ENCODE measurements at places on chromosomes 2 and 18. TPM values are rescaled to one million over a fixed set of nuclear protein-coding genes. Genes with fewer than 3 reads are reported as not detected.

POTEC gene
- not detected for total RNA-seq

RIF1 gene
- 67.1 TPM for total RNA-seq

IGFBP5 gene
- not detected for total RNA-seq

UPP2 gene
- not detected for total RNA-seq

APOB gene
- not detected for total RNA-seq

DNAH7 gene
- not detected for total RNA-seq

INHBB gene
- not detected for total RNA-seq

EGR4 gene
- total RNA-seq, result 0.41 TPM

GRCh38 chr2:189407281-189408209 is 33.7 kb upstream of the WDR75 start:
- no peak overlapping the region for H3K27ac ChIP-seq
- peaks cover 19% of the 10 kb centered on the region for H3K4me1 ChIP-seq
- H3K27me3 ChIP-seq, result no peaks in the 10 kb centered on the region

GRCh38 chr2:7572450-7572849 is 655.2 kb downstream of the RNF144A start:
- peak; percentile 65 for DNase-seq
- H3K27me3 ChIP-seq, result no peaks in the 10 kb centered on the region
- no peak overlapping the region for H3K4me3 ChIP-seq
- peaks cover 17% of the 10 kb centered on the region for H3K36me3 ChIP-seq
- peaks cover 47% of the 10 kb centered on the region for H3K4me1 ChIP-seq

DNA sequence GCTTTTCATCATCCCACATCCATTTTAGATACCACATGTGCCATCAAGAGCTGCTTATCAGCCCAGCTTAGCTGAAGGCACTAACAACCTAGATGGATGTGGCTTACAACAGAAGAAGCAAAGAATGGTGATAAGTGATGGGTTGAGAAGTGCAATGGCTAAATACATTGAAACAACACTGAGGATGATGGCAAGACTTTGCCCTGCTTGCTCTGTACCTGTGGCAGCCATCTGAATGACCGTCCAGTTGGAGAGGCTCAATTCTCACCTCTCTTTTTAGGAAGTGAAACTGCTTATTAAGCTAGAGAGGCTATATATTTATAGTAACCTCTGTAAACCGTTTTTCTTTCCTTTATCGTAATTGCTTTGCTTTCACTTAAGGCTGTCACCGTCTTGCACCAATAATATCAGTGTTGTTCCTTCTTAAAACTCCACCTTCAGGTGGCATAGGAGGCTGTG is 5.7 kb downstream of the GPATCH11 start:
- DNase-seq, result no peak
- no peak overlapping the region for H3K27ac ChIP-seq
- H3K4me3 ChIP-seq, result no peak overlapping the region
- peaks cover 5% of the 10 kb centered on the region for H3K4me1 ChIP-seq
- H3K36me3 ChIP-seq, result peaks cover 28% of the 10 kb centered on the region

- no peak overlapping the region for H3K27ac ChIP-seq
- no peaks in the 10 kb centered on the region for H3K36me3 ChIP-seq
- H3K27me3 ChIP-seq, result peaks cover 11% of the 10 kb centered on the region
- H3K4me3 ChIP-seq, result no peak overlapping the region
Observed at GRCh38 chr2:72846171-72847095, 20.6 kb upstream of the EXOC6B start.

DNA sequence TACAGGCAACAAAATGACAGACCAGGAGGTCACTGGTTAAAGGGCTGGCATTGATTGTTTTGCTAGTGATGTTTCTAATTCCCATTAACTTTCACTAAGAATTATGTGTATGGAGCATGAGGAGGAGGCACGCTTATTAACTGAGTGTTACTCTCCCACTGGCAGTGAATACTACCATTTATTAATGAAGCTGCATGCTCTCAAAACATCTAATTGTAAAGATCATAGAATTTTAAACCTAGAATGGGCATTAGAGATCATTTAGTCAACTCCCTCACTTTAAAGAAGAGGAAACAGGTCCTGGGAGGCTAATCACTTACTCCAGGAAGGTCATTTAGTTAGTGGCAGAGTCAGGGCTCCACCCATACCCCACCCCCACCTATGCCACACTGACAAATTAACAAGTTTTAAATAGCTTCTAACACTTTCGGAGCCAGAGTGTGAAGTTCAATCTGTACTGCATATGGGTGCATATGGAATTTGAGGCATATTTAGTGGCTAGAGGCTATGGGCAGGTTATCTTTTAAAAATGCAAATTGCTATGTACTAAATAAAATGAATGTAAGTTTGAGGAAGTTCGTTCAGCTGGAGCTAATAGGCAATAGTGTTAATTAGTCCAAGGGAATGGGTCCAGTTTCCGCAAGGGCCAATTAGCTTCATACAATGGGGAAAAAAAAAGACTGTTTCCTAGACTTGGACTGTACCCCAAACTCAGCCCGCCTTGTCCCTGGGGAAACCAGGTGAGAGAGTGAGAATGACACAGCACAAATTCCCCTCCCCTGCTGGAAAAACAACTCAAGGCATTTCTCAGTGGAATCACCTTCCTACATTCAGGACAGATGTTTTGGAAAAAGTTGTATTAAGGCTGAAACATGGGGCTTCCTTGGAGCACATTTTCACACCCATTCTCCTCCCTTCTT is 178.8 kb downstream of the ICOS start:
- no peak overlapping the region for H3K27ac ChIP-seq
- H3K4me3 ChIP-seq, result no peak overlapping the region
- H3K36me3 ChIP-seq, result no peaks in the 10 kb centered on the region
- H3K27me3 ChIP-seq, result peaks cover 2% of the 10 kb centered on the region
- no peak for DNase-seq

- H3K27me3 ChIP-seq, result peaks cover 50% of the 10 kb centered on the region
- H3K36me3 ChIP-seq, result no peaks in the 10 kb centered on the region
- H3K27ac ChIP-seq, result peak overlapping the region; percentile 27
- peak; percentile 88 for DNase-seq
- peaks cover 11% of the 10 kb centered on the region for H3K4me1 ChIP-seq
Observed at GRCh38 chr2:70789304-70790135, 923 bp downstream of the FIGLA start.

- no peak for DNase-seq
- H3K27me3 ChIP-seq, result no peaks in the 10 kb centered on the region
- H3K4me3 ChIP-seq, result no peak overlapping the region
- no peak overlapping the region for H3K27ac ChIP-seq
- H3K4me1 ChIP-seq, result peaks cover 3% of the 10 kb centered on the region
Observed at GRCh38 chr2:218631837-218632236, 24.1 kb downstream of the PLCD4 start.

DNA sequence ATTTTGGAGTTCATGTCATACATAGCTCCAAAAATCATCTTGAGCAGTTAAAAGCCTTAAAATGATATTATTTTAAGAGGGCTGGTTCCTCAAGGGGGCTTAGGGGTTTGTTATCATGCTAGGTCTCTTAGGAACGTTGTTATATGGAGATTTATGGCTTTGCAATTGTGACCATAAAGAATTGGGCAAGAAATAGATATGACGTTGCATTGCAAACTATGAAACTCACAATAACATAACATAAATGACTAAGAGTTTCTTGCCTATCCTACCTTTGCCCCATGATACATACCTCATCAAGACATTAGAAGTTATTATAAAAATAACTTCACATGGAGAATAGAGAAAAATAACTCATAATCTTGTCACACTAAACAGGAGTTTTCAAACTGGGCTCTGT is 206.4 kb upstream of the SESTD1 start:
- H3K27ac ChIP-seq, result no peak overlapping the region
- no peak overlapping the region for H3K4me3 ChIP-seq
- H3K36me3 ChIP-seq, result no peaks in the 10 kb centered on the region
- no peaks in the 10 kb centered on the region for H3K4me1 ChIP-seq
- peaks cover 5% of the 10 kb centered on the region for H3K27me3 ChIP-seq
- no peak for DNase-seq

GRCh38 chr2:230129343-230129742 is 60.6 kb upstream of the SLC16A14 start:
- H3K4me3 ChIP-seq, result no peak overlapping the region
- DNase-seq, result no peak
- H3K27ac ChIP-seq, result no peak overlapping the region
- no peaks in the 10 kb centered on the region for H3K36me3 ChIP-seq
- peaks cover 13% of the 10 kb centered on the region for H3K4me1 ChIP-seq

DNA sequence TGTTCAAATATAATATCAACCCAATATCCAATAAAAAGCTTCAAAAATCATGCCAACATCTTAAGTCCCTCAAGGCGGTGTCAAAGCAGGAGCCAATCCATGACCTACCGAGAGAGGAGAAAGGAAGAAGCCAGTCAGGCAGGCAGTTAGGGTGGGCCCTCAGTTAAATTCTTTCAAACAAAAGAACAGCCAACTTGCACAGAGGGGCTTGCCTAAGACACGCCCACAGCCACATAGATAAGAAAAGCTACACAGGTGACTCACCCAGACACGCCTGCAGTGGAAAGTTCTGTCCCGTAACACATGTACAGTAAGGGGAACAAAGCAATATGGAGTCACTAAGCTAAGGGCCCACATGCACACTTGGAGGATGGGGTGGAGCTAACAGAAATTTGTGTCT is 61.3 kb downstream of the SP110 start:
- no peaks in the 10 kb centered on the region for H3K36me3 ChIP-seq
- peak; percentile 25 for DNase-seq
- H3K27me3 ChIP-seq, result no peaks in the 10 kb centered on the region
- no peak overlapping the region for H3K4me3 ChIP-seq

- peaks cover 8% of the 10 kb centered on the region for H3K27me3 ChIP-seq
- no peak overlapping the region for H3K27ac ChIP-seq
- no peak for DNase-seq
- H3K4me1 ChIP-seq, result no peaks in the 10 kb centered on the region
- H3K36me3 ChIP-seq, result no peaks in the 10 kb centered on the region
Observed at GRCh38 chr2:233705911-233706506, 6.7 kb upstream of the UGT1A5 start.

DNA sequence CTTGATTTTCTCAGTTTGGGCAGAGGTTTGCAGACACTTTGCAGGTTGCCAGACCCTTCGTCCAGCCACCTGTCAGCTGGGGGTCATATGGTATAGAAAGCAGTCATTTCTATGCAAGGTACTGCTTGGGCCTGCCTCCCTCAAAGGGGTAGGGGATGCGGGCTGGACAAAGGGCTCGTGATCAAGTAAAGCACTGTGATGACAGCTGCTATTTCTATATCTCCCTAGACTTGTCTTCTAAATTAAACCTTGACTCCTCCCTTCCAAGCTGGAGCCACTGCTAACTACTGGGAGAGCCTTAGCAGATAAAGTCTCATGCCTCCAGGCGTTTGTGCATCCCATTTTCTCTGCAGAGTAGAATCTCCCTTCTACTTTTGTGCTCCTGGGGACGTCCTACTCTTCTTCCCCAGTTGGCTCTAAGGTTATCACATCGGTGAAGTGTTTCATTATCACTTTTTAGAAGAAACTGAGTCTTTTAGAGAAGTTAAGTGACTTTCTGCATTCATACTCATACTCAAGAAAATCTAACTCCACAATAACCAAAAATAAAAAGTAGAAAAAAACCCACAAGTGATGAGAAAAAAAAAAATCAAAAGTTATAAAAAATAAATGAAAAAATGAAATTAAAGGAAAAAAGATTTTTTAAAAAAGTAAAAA is 710 bp upstream of the XRCC5 start:
- DNase-seq, result no peak
- peak overlapping the region; percentile 92 for H3K27ac ChIP-seq

DNA sequence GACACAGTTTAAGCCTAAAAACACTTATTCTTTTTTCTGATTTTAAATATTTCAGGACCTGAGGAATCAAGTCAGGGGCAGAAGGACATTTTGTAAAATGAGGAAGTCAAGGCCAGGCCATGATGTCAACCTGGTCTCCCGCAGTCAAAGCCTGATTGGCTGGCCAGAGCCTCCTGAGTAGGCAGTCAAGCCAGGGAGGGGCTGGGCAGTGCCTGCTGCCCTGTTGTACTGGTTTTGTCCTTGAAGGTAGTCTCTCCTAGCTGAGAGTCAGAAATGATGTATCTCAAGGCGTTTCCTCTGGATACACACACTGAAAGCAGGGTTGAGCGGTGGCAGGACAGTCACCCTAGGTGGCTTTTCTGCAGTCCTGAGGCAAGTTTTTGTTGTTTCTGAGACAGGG is 19.8 kb downstream of the CCT7 start:
- no peak for DNase-seq
- no peaks in the 10 kb centered on the region for H3K27me3 ChIP-seq
- H3K4me3 ChIP-seq, result no peak overlapping the region
- no peaks in the 10 kb centered on the region for H3K4me1 ChIP-seq
- peaks cover 35% of the 10 kb centered on the region for H3K36me3 ChIP-seq

DNA sequence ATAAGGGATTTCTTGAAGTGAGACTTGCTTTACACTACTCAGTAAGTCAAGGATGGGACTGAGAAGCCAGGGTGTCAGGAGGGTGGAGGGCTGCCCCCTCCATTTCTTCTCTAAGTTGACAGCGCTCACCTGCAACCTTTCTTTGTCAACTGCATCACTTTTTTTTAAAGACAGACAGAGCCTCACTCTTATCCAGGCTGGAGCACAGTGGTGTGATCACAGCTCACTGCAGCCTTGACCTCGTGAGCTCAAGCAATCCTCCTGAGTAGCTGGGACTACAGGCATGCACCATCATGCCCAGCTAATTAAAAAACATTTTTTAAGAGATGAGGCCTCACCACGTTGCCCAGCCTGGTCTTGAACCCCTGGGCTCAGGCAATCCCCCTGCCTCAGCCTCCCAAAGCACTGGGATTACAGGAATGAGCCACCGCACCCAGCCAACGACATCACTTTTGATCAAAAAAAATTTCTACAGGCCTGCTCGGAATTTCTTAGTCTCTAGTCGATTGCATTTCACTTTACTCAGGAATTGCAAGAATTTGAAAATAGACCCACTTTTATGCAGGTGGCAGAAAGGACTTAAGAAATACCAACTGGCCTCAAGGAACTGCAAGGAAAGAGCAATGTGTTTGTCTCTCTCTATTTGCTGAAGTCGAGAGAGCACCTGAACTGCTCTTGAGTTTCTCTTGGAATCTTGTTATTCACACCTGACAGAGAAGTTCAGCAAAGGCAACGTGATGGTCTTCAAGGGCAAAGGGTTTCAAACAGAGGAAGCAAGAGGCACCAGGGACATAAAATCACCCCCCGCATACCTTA is 101.4 kb downstream of the MYOM1 start:
- H3K27me3 ChIP-seq, result no peaks in the 10 kb centered on the region
- no peak for DNase-seq
- H3K4me1 ChIP-seq, result no peaks in the 10 kb centered on the region
- no peaks in the 10 kb centered on the region for H3K36me3 ChIP-seq

DNA sequence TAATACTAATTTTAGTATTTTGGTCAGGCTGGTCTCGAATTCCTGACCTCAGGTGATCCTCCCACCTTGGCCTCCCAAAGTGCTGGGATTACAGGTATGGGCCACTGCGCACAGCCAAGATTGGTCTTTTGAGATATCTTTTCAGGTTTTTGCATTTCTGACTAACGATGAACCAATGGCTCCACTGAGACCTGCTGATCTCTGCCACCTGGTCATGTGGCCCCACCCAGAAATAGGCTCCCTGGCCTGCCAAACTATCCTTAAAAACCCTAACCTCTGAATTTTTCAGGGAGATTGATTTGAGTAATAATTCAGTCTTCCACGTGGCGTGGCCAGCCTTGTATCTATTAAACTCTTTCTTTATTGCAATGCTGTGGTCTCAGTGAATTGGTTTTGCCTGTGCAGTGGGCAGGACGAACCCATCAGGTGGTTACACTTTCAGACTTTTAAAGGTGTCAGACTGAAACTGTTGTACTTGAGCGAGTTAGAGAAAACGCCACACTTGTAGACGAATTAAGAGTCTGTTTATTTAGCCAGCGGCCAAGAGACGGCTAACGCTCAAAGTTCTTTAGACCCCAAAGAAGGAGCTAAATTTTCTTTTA is 85.8 kb upstream of the MSH6 start:
- no peak overlapping the region for H3K4me3 ChIP-seq
- no peak for DNase-seq
- H3K27me3 ChIP-seq, result peaks cover 8% of the 10 kb centered on the region
